ENCODE measurements at places on chromosomes 3 and 15.

DNA sequence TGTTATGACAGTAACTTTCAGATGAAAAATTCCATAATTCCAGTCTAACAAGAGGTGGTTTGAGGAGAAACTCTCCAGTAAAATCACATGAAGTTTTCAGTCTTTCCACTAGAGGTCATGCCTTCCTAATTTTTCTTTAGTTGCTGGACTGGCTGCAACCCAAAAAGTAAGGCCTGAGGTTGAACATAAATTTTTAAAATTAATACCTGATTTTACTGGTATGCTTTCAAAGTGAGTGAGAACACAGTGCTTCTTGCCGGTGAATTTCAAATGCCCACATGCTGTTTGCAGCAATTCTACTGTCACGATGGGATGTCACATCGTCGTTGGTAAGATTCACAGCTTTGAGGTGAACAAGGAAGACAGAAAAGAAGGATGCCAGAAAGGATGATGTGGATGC is 89.0 kb upstream of the FGF12 start:
- DNase-seq = peak; percentile 17

GRCh38 chr3:129365296-129366136 is 62.9 kb downstream of the EFCAB12 start:
- no peak for DNase-seq

GRCh38 chr15:87632364-87632763 is 624.2 kb downstream of the NTRK3 start:
- DNase-seq = no peak

GRCh38 chr3:184783319-184783718 is 28.6 kb upstream of the VPS8 start:
- no peak for DNase-seq

DNA sequence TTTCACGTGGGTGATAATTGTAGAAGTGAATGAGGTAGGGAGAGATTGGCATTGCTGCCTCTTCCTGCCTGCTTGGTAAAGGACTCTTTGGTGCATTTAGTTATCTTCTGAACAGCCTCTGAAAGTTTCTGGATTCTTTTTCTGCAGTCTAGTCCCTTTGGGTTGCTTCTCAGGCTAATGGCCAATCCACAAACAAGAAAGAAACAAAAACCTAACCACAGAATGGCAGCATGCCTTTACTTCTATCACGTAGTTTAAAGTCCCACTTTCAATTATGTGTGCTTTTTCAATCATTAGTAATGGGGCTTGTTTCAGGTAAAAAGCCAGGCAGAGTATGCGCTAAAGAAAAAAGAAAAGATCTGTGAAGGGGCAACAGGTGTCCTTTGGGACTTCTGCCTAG is 7.4 kb downstream of the FGF12 start:
- DNase-seq = no peak
